Stimulated activated CD4-positive, alpha-beta T cell treated with anti-CD3 and anti-CD28 coated beads, Interleukin-1b, Interleukin-23, amount 100 ng/mL, for 24 hours (primary cell): ENCODE measurements at places on chromosomes 12 and 14.

DNA sequence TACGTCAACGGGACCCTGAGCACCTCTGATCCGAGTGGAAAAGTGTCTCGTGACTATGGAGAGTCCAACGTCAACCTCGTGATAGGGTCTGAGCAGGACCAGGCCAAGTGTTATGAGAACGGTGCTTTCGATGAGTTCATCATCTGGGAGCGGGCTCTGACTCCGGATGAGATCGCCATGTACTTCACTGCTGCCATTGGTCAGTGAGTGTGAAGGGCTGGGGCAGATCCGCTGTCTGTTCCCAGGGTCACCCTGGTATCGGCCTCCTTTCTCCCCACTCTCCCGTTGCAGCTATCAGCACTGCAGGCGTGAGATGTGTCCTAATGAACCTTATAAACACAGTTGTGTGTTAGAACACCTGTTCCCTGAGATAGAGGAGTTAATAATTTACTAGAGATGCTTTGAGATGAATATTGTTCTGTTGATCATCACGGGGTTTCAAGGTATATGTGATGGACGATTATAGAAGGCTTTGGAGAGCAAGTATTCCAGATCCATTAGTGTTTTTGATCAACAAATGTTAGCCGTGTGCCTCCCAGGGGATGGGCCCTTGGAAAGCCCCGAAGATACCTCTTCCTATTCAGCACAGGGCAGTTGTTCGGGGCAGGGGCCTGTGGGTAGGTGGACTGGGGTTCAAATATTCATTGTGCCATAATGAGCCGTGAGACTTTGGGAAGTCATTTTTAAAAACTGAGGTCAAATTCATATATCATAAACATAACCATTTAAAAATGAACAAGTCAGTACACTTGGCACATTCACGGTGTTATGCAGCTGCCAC is 33.6 kb downstream of the ADGRD1 start:
- DNase-seq = no peak

DNA sequence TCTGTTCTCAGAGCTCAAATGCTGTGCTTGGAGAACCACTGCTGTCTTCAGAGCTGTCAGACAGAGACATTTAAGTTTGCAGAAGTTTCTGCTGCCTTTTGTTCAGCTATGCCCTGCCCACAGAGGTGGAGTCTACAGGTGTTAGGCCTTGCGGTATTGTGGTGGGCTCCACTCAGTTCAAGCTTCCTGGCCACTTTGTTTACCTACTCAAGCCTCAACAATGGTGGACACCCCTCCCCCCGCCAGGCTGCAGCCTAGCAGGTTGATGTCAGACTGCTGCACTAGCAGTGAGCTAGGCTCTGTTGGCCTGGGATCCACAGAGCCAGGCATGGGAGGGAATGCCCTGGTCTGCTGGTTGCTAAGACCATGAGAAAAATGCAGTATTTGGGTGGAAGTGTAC is 323.8 kb downstream of the BCAT1 start:
- no peak for DNase-seq

DNA sequence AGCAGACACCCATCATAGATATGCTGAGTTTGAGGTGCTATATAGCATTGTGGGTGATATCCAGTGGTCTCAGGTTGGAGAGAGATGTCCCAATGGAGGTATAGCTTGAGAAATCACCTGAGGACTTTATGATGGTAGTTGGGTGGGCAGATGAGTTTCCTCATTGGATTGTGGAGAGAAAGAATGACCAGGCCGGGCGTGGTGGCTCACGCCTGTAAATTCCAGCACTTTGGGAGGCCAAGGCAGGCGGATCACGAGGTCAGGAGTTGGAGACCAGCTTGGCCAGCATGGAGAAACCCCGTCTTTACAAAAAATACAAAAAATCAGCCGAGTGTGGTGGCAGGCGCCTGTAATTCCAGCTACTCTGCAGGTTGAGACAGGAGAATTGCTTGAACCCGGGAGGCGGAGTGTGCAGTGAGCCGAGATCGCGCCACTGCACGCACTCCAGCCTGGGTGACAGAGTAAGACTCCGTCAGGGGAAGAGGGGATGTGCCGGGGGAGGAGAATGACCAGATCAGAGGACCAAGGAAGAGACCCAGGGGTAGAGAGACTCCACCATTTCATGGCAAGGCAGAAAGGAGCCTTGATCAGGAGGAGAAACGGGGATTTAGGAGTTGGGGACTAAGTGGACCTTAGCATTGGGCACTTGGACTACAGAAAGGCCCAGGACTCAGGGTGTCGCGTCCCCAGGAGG is 757 bp upstream of the PCK2 start:
- no peak for DNase-seq

DNA sequence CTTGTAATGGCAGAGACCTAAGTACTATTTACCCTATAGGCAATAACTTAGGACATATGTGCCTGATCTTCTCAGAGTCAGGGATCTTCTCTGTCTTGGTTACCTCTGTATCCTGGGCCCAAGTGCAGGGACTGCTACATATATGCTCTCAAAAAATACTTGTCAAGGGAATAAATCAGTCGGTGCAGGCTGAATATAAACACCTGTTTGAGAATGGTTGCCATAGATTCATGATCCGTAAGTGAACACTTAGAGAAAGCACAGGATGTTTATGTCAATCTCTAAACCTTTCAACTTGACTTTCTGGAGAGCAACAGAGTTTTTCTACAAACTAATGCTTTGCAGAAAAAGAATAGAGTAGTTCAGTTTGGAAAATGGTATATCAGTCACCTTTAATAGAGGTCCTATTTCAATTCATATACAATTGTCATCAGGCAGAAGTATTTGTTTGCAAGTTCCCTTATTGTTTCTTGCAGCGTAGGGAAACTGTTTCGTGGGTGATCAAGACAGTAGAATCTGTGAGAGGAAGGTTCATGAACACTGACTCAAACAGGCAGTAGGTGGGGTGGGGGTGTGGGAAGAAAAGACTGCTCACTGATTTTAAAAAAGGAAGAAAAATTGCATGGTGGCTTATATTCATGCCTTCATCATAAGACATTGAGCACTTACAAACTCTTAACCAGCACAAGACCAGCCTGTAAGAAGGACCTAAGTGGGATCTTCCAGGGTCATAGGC is 6.0 kb upstream of the UBE2N start:
- no peak for DNase-seq

GRCh38 chr12:40794087-40794486 is 101.8 kb downstream of the CNTN1 start:
- DNase-seq = no peak

GRCh38 chr12:117404940-117405339 is 43.5 kb upstream of the NOS1 start:
- DNase-seq = no peak

DNA sequence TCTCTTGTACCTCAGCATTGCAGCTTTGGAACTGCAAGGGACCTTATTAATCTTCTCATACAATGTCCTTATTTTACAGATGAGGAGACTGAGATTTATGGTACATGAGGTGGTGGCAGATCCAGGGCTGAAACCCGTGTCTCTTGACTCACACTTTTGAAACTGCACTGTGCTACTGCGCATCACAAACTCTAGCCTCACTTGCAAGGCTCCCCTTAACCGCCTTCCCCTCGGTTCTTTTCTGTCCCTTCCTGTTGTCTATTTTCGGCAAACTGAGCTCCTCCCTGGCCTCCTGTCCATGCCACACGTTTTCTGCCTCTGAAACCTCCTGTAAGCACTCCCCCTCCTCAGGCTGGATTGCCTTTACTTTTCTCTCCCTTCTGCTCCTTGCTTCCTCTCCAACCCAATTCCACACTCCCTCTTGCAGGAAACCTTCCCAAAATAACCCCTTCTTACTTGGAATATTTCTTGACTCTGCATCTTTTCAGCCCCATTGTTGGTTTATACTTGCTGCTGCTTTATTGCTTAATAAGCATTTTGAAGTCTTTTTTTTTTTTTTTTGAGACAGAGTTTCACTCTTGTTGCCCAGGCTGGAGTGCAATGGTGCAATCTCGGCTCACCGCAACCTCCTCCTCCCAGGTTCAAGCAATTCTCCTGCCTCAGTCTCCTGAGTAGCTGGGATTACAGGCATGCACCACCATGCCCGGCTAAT is 72.4 kb upstream of the CISTR start:
- no peak for DNase-seq

- DNase-seq = no peak
These were observed 589.8 kb downstream of the KCNH5 start for GRCh38 chr14:62455446-62455845.

GRCh38 chr14:53668897-53669296 is 287.7 kb downstream of the BMP4 start:
- no peak for DNase-seq

- DNase-seq = no peak
These were observed 22.4 kb downstream of the SLCO1B3 start for GRCh38 chr12:20832911-20833310.

DNA sequence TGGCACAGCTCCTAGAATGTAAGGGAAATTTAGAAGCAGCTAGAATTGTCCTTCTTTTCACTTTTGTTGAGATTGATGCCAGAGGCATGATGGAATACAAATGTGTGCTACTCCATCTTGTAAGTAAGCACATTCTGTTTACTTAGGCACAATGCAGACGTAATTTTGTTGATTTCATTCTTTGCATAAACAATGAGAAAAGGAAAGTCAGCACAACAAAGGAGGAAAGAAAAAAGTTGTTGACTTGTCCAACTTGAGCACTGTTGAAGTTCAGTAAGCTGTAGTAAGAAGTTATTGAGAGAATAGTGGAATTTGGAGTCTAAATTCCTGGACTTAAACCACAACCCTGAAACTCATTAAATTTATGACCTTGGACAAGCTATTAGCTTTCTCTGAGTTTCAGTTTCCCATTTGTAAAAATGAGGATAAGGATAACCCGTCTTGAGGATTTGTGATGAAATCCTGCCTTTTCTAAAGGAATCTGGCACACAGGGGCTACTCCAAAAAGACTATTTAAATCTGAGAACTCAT is 19.4 kb upstream of the CNTN1 start:
- DNase-seq = no peak

DNA sequence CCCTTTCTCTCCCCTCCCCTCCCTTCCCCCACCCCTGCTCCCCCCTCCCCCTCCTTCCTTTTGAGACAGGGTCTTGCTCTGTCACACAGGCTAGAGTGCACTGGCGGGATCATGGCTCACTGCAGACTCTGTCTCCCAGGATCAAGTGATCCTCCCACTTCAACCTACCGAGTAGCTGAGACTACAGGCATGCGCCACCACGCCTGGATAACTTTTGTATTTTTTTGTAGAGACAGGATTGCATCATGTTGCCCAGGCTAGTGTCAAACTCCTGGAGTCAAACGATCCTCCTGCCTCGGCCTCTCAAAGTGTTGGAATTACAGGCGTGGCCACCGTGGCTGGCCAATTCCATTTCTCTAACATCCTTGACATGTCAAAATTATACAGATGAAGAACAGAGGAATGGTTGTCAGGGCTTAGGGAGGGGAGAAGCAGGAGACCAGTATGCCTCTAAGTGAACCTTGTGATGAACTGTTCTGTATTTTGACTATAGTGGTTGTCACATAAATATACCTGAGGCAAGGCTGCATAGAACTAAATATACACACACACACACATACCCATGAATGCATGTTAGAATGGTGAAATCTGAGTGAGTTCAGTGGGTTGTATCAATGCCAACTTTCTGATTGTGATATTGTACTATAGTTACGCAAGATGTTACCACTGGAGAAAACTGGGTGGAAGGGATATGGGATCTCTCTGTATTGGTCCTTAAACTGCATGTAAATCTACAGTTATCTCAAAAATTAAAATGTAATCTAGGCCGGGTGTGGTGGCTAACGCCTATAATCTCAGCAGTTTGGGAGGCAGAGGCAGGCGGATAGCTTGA is 3.6 kb upstream of the CFAP73 start:
- no peak for DNase-seq

- no peak for DNase-seq
These were observed 41.4 kb upstream of the NINJ2 start for GRCh38 chr12:704516-705242.

DNA sequence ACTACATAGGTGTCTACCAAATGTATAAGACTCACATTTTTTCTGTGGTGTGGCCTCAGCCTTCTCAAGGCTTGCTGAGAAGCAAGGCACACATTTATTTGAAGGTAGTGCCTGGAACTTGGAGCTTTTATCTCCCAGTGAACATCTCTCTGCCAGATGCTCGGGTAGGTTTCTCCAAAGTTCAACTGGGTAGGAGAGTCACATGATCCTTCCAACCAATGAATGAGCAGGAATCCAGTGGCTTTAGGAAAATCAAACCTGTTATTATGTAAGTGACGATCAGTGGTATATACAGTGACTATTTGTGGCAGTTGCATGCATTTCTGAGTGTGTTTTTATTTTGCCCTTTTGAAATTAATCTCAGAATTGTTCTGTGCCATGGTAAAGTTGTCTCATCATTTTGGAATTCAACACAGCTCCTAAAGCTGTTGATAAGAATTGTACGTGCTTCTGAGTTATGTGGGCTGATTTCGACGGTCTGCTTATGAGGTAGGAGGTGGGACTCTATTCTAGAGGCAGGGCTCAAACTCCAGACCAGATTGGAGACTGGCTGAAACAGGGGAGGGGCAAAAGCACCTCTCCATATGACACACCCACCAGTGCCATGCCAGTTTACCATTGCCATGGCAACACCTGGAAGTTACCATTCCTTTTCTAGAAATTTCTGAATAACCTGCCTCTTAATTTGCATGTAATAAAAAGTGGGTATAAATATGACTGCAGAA is 57.6 kb downstream of the EID3 start:
- no peak for DNase-seq

DNA sequence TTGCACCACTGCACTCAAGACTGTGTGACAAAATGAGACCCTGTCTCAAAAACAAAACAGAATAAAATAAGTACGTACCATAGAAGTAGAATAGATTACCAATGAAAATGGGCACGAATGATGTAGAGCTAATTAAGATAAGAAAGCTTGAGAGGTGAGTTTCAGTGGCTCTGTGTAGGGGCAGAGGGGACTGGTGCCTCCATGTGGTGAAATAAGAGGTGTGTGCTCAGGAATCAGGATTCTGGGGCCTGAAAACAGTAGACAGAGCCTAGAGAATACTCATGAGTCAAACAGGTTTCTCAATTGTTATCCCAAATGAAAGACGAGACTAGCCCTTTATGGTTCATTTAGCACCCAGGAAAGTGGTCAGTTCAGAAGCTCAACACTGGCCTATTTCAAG is 1145.1 kb downstream of the FLRT2 start:
- DNase-seq = no peak

DNA sequence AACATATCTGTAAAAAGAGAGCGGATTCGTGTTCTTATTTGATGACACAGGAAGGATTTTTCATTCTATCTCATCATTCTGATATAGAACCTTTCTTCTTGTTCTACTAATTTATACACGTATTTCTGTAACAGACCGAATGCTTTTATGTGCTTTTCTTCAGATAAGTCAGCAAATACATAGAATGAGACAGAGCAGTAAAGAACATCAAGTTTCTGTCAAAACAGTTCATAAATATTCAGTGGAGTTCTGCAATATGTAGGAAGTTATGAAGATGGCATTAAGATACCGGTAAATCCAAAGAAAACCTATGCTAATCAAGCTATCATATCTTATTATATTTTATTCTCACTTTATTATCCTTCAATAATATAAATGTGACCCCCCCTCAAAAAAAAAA is 280.6 kb downstream of the EGLN3 start:
- no peak for DNase-seq

DNA sequence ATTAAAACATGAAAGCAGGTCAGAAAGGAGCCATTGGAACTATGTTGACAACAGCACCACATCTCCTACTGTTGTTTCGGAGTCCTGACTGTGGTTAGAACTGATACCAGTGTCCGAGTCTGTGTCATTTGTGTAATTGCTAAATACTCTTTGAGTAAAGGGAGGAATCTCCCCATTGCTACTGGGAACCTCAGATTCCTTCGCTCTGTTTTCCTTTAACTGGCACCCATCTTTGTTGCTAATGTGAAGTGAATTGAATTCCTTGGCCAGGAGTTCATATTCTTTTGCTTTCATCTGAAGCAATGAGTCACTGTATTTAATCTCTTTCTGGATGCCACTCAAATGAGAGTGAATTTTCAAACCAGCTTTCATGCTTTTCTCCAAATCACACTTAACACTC is 31.5 kb downstream of the RASSF9 start:
- no peak for DNase-seq
